NCI-H146 (cell line): ENCODE measurements at places on chromosomes 7 and 10.
A peak's percentile ranks its signal among the peaks of the same experiment; 100 is the strongest.

DNA sequence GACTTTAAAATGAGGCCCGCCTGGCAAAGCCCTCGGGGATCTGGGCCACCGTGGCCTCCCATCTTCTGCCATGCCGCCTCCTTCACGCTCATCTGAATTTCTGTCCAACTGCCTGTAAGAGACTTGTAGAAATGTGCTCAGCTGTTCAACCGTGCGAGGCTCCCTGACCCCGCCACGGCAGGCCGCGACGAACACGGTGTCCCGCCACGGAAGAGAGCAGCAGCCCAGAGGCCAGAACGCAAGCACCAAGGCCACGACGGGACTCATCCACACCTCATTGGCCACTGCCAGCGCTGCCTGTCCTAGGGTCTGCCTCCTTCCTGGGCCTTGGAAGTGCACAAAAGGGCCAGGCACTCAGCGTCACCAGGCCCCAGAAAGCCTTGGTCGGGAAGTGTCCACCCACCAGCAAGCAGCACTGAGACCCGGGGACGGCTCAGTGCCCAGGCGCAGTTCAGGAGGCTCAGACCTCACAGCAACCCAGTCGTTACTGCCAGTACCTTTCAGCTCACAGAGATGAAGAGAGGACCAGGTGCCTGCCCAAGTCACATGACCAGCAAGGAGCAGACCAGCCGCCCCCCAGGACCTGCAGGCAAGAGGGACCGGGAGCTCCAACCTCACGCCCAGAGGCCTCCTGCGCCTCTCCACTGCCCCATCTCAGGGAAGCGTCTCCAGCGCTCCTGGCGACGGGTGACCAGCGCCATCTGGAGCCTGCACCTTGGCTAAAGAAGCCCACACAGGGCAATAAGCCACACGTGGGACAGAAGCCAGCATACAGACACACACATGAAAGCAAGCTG lies 85.9 kb downstream of the MAD1L1 start:
- no peak for DNase-seq

GRCh38 chr10:111075577-111076185 lies 1.1 kb upstream of the ADRA2A start:
- no peak for DNase-seq

DNA sequence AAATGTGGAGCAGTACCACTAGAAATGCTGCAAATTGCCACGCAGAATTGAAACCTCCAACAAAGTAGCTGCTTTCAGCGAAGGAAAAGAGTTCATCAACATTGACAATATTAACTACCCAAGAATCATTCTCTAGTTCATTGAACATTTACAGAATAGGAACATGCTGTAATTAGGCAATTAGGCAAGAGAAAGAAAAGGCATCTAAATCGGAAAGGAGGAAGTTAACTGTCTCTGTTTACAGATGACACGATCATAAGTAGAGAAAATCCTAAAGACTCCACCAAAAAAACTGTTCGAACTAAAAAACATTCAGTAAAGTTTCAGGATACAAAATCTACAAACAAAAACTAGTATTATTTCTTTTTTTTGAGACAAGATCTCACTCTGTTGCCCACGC lies 8.9 kb upstream of the PKD1L1 start:
- DNase-seq: no peak

GRCh38 chr7:128437426-128438332 lies 18.0 kb upstream of the HILPDA start:
- no peak for DNase-seq

DNA sequence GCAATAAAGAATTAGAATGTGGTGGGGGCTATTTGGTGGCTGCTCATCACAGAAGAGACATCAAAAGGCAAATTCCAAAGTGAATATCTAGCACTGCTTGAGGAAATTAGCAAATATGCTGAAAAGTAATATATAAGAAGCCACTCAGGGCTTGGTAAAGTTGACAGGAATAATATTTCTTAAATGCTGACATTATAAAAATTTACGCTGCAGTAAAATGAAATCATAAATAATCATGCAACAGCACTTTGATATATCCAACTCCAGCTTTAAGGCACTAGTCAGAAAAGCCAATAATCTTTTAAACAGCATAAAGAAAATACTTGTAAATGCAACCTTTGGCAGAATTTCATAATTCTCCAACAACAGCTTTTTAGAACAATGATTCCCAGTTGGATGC lies 36.9 kb downstream of the DNAJC12 start:
- DNase-seq: no peak

DNA sequence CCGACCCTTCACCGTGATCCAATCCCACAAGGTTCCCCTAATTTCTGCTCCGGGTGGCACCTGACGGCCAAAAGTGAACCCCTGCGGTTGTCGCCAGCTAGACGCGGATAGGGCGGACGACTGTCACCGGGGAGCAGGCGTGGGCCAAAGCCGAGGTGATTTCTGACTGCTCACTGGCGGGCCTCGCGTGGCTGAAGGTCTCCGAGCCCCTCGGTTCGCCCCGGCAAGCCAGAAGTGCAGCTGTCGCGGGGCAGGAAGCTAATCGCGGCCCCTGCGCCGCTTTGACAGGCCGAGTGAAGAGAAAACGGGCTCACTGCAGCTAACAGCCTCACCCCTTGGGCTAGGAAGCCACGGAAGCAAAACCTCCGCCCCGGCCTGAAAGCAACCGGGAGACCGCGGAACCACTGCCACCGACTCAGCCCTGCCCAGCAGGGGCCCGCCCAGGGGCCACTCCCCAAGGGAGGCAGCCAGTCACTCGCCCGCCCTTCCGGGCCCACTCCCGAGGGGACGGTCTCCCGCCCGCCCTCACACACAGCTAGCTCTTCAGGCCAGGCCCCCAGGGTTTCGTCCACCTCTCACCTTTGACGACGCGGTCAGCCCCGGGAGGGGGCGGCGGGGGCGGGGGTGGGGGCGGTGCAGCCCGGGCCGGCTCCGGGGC lies 469 bp downstream of the PPP3CB start:
- peak; percentile 94 for DNase-seq
